ENCODE measurements at places on chromosomes 3 and 15. TPM values are rescaled to one million over a fixed set of nuclear protein-coding genes. Genes with fewer than 3 reads are reported as not detected.

GRCh38 chr15:68497206-68497910 is 65.4 kb upstream of the ITGA11 start:
- DNase-seq: no peak

DNA sequence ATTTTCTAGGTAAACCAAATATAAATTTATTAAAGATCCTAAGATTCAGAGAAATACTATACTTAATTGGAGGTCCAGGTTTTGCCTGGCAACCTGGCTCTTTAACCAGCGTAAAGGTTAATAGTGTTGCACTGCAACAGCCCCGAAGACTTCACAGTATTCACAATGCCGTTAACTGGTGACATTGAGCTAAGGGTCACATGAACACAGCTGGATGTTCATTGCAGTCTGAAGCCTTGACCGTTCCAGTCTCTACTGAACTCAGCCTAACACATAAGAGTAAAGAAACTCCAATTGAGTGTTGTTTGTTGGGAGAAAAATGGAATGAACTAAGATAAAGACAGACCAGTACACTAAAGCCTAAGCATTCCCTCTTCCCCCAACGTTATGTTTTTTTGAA is 26.8 kb downstream of the NKIRAS1 start:
- no peak for DNase-seq

GRCh38 chr3:114809668-114810413 is 337.2 kb downstream of the ZBTB20 start:
- no peak for DNase-seq

Gene WDR93
- not detected for total RNA-seq

Gene ZNF385D
- total RNA-seq: 11.2 TPM

Data from H1 (cell line).